ENCODE measurements at places on chromosomes 11 and 22.

- DNase-seq = no peak
These were observed 166.1 kb downstream of the ADAMTS15 start for GRCh38 chr11:130614591-130614990.

- DNase-seq = no peak
These were observed 3.4 kb upstream of the KREMEN1 start for GRCh38 chr22:29069463-29069862.

- DNase-seq = no peak
These were observed 58.3 kb downstream of the LDLRAD3 start for GRCh38 chr11:36002196-36002595.

DNA sequence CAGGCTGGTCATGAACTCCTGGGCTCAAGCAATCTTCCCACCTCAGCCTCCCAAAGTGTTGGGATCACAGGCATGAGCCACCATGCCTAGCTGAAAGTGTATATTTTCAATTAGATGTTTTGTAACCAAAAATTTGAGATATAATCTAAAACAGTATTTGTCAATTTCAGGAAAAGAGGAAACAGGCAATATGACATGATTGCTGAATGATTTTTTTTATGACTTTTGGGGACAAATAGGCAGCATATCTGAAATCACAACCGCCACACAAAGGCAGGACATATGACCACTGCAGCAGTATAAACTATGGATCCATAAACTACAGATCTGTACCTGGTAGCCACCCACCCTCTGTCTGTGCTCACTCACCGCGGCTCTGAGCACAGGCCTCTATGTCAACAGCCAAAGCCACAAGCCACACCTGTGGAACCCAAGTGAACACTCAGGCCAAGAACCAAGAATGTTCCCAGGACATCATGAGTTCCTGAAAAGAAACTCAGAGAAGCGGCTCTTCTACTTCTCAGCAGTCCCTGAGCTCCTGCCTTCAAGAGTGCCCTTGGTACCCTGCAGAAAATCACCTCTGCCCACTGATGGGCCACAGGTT, 22.5 kb downstream of the PISD start:
- no peak for DNase-seq

DNA sequence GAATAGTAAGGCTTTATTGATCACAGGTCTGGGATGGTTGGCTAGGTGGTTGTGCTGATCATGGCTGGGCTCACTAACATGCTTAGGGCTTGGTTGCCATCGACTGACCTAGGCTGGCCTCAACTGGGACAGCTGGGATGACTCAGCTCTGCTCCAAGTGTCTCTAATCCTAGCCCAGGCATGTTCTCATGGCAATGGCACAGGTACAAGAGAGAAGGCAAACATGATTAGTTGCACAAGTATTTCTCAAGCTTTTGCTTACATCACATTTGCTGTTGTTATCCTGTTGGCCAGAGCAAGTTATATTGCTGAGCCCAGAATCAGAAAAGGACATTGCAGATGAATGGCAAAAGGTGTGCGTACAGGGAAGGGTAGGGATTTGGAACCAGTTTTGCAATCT, 68.5 kb upstream of the SLC35C1 start:
- DNase-seq = no peak

GRCh38 chr11:101574886-101575285, 8.9 kb downstream of the TRPC6 start:
- DNase-seq = no peak

- DNase-seq = no peak
These were observed 75.1 kb downstream of the KIRREL3 start for GRCh38 chr11:126925321-126926093.

- DNase-seq = no peak
These were observed 87.2 kb upstream of the PITPNB start for GRCh38 chr22:28006271-28006670.

DNA sequence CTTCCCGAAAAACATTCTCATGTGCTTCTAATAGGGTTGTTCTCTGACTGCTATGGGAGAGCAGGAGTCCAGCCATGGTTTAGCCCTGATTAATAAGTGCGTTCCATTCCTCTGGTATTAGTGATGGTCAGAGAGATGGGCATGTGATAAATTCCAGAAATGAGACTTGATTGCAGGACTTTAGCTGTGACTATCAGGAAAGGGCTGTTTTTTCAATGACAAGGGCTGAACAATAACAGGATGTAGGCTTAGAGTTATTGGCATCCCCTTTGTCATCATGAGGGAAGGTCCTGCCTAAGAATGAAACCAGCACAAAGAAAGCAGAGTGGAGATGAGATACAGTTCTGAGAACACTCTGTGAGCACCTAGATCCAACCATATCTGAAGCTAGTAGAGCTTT, 494.6 kb downstream of the MIAT start:
- no peak for DNase-seq

DNA sequence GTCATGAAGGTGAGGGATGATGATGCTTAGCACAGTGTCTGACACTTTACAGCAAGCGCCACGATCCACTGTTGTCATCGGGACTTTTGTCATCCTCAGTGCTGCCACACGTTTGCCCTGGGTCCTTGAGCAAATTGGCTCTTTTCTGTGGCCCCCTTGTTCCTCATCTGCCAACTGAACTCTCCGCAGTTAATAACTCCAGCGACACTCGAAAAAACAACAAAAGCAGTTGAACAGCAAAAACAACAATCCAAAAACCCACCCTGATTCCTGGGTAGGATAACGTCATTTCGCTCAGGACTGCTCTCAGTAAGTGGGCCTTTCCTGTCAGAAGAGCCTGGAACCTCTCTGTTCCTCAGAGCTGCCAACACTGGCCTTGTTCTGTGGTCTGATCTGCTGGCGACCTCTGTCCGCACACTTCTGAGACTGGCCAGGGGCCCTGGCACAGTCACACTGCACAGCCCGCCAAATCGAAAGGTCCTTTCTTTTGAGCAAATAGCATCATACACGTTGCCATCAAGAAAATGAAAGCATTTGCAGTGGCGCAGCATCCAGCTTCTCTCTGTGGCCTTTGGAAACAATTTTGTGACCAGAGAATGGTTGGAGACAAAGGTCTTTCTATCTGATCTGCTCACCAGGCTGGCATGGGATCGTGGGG, 79.9 kb upstream of the SYT13 start:
- DNase-seq = no peak

DNA sequence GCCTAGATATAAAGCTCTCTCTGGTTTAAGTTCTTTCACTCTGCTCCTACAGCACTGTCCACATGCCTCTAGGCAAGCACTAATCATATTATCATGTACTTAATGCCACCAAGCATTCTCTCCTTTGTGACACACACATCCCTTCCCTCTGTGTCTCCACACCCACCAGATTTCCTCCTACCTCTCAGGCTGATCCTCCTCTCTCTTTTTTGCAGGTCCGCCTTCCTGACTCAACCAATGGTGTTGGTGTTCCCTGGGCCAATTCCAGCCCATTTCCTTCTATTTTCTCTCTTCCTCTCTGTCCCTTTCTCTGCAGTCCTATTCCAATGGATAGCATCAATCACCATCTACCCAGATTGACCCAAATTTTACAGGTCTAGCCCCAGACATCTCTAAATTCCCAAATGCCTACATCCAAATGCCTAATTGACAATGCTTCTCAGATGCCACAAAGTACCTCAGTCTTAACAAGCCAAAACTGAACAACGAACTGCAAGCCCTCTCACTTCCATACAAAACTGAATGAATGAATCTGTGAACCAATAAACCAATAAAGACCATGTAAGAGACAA, 504 bp upstream of the ZNF215 start:
- no peak for DNase-seq

DNA sequence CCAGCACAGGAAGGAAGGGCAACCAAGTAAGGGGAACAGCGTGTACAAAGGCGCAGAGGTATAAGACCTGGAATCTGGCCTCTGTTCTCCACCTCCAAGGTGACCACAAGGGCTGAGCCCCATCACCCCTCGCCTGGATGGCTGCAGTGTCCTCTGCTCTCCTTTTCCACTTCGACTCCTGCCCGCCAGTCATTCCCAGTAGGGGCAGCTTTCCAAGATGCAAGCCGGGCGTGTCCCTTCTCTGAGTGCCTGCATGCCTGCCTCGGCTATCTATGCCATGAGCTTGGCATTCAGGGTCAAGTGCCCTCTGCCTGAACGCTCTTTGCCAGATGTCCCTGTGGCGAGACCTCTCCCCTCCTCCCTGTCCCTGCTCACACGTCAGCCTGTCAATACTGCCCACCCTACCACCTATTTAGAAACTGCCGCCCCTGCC, 17.0 kb downstream of the FADS3 start:
- DNase-seq = no peak

GRCh38 chr11:12433571-12434324, 56.4 kb downstream of the PARVA start:
- no peak for DNase-seq

DNA sequence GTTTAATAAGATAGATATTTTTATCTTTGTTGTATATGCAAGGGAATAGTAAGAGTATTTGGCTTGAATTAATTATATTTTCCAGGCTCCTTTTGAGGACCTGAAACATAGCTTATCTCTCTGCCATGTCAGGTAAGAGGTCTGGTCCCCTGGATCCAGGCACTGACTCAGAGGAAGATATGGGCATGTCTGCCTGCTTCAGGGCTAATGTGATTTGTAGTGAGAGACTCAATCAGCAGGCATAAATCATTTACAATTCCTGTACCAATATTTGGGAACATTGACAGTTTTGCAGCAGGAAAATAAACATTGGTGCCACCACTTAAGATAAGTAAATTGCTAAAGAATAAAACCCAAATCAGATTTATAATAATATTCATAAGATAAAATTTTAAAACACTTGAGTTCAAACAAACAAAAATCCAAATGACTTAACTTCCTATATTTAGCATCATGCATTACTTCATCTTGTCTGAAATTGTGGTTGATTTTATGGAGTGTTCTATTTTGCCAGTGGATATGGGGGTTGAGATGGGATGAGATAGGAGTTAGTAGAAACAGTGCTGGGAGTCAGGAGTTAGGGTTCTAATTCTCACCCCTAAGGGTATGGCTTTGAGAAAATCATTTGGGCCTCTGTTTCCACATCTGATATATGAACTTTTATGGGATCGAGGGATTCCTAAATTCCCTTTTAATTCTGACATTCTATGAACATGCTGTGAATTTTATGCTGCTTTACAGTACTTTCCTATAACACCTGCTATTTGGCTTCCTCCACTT, 5.1 kb upstream of the CALCA start:
- DNase-seq = no peak

GRCh38 chr11:104734998-104735397, 163.3 kb downstream of the CASP12 start:
- no peak for DNase-seq

DNA sequence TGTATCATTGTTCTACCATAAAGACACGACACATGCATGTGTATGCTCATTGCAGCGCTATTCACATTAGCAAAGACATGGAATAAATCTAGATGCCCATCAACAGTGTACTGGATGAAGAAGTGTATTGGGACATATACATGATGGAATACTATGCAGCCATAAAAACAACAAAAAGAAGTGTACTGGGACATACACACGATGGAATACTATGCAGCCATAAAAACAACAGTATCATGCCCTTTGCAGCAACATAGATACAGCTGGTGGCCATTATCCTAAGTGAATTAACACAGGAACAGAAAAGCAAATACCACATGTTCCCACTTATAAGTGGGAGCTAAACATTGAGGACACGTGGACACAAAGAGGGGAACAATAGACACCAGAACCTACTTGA, 22.7 kb downstream of the ARL14EP start:
- DNase-seq = no peak

DNA sequence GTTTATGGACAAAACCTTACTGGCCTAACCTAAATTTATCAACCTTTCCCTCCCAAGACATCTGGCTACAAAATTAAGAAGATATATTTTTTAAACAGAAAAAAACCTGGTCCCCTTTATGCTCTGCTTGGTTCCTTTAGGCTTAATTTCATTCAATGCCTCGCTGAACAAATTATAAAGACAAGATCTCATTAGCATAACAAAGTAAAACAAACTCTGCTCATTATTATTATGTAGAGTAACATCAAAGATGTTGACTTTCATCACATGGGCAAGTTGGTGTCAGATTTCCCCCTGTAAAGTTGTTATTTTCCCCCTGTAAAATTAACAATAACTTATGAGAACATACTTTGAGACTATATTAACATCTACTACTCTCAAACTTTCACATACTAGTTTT, 11.0 kb downstream of the RRAS2 start:
- no peak for DNase-seq

DNA sequence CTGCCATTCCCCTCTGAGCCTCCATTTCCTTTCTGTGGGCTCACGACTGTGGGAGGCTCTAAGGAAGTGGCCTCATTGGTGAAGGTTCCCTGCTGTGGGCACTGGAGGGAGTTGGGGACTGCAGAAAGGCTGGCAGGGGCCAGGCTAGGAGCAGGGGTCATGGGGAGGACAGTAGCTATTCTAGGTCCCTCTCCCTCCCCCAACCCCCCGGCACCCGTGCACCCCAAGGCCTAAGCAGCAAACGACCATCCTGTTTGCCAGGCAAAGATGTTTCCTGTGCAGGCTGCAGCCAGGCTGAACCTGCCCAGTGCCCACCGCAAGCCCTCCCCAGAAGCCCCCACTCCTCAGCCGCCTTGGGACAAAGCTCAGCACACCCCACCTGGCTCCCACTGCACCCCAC, 189.4 kb downstream of the MN1 start:
- no peak for DNase-seq

DNA sequence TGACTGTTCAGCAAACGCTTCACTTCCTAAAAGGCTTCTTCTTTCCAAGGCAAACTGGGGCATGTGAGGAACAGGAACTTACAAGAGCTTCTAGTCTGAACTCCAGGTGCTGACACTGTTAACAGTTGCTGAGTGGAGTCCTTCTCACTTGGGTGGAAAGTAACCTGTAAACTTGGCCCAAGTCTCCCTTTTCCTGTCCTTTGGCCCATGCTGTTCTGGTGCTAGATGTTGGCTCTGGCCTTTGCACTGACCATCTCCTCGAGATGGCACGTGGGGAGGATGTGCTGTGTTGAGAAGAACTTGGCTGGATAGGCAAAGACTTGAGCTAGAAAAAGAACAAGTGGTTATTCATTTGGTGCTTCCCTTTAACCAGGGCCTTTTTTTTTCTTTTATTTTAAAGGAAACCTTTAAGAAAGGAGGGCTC, 53.6 kb downstream of the PTPRJ start:
- no peak for DNase-seq

- DNase-seq = no peak
These were observed 52.4 kb downstream of the MIAT start for GRCh38 chr22:26709617-26710390.

GRCh38 chr11:71238941-71239340, 13.4 kb downstream of the SHANK2 start:
- DNase-seq = no peak

DNA sequence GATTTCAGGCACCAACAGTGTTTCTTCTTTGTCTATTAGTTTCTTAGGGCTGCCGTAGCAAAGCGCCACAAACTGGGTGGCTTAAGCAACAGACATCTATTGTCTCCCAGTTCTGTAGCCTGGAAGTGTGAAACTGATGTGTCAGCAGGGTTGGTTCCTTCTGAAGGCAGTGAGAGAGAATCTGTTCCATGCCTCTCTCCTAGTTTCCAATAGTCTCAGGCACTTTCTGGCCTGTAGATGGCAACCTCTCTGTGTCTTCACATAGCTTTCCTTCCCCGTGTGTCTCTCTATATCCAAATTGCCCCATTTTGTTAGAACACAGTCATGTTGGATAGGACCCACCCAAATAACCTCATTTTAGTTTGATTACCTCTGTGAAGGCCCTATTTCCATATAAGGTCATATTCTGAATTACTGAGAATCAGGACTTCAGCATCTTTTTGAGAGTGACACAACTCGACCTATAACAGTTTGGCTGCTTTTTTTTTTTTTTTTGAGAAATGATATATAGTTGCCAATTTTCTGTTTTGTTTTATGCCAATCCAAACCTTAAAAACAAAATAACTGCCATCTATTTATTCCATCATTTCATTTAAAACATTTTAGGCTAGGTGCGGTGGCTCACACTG, 108.2 kb downstream of the SLC36A4 start:
- DNase-seq = no peak

Measured in stimulated activated CD4-positive, alpha-beta T cell treated with anti-CD3 and anti-CD28 coated beads, TNF-alpha, amount 100 ng/mL, for 48 hours (primary cell).